ENCODE measurements at places on chromosomes 3 and 15.
A peak's percentile ranks its signal among the peaks of the same experiment; 100 is the strongest.

GRCh38 chr3:8524249-8524648 is 22.6 kb downstream of the LMCD1 start:
- peak; percentile 71 for DNase-seq

- peak; percentile 54 for DNase-seq
Measured at GRCh38 chr3:37072892-37073291, 79.6 kb downstream of the MLH1 start.

DNA sequence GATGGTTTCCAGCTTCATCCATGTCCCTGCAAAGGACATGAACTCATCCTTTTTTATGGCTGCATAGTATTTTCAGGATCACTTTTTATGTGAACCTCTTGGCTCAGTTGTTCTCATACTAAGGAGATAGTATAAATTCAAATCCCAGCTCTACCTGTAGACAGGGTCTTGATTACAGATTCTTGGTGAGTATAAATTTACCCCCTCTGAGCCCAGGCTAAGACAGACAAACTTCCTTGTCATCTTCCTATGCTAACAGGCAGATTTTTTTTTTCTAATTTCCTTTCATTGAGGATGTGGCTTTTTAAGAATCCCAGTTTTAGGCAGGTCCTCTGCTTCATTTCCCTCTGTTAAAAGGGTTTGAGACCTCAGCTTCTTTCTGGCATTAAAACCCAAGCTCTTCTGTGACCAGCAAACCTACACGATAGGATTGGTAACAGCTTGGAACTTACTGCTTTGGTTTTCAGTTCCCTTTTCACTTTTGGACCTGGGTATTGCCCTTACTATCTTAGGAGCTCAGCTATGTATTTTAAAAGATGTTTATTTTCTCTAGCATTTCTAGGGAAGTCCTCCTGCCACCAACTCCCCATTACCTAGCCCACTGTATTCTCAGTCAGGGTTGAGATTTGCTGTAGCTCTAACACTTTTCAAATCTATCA is 72.5 kb downstream of the VPS8 start:
- peak; percentile 88 for DNase-seq

DNA sequence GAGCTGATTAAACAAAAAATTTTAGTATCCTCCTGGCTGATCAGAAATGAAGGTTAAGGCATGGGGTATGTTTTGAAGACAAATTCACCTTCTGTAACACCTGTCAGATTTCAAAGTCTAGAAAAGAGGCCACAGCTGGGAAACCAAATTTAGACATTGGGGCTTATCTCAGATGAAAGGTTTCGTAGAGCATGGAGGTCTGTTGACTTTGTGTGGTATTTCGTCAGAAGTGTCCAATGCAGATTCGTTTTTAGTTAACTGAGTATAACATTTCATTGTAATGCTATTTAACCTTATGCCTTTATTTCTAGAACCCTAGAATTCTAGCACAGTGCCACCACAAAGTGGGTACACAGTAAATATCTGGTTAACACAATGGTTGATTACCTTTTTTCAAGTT is 61.7 kb downstream of the FNDC3B start:
- DNase-seq = no peak

DNA sequence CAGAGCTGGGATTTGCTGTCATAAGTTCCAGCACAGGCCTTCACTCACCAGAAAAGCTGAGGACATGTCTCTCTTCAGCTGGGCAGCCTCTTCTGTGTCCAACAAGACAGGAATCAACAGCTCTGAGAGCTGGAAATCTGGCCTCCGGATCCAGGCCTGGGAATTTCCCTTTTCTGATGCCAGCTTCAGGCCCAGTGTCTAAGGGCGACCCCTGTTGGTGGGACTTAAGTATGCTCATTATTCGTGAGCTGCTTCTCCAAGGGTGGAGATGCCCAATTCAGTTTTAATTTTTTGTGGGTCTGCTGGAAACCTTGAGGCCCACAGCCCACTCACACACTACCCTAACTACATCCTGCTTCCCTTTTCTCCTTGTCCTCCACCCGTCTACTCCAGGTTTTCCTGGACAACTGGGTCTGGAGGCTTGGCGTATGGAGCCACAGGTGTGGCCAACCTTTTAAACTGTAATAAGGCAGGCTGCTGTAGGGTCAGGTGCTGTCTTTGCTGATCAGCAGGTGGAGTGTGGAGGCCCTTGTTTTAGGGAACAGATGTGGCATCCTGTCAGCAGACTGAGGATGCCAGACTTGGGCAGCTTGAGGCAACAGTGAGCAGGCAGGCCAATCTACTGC is 2.6 kb upstream of the CEMIP start:
- DNase-seq = peak; percentile 50

- DNase-seq = no peak
Measured at GRCh38 chr3:57279685-57280084, 12.8 kb downstream of the ASB14 start.

DNA sequence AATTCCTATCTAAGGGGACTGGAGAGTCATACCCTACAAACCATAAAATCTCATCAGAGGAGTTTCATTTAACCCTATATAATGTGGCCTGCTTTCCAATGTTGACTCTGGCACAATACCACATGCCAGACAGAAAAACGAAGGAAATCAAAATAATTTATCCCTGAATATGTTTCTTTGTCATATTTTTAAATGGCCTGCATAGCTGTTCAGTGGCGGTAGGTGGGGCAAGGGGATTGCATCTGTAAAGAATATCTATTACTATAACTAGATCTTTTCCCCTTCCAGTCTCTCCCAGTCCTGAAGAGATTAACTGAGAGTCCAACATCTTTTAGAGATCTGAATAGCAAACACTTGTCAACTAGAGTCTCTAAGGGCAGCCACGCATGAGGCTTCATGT is 278.1 kb upstream of the CTNNB1 start:
- DNase-seq = no peak

- no peak for DNase-seq
Measured at GRCh38 chr3:133917144-133917543, 21.5 kb upstream of the RAB6B start.

Data from MV-4-11 (cell line).